AML-193 (cell line): ENCODE measurements at places on chromosomes 7 and 10.

DNA sequence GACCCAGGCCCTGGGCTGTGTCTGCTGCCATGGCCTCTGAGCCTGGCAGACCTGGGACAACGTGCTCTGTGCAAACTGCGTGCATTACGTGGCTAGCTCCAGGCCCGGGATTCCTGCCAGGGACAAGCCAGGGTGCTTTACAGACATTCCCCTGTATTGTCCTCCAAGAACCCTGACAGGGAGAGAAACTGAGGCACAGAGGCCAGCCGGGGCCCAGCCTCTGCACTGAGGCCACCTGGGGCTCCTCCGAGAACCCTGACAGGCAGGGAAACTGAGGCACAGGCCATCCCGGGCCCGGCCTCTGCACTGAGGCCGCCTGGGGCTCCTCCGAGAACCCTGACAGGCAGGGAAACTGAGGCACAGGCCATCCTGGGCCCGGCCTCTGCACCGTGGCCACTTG lies 64.9 kb downstream of the CFAP46 start:
- no peak for DNase-seq

DNA sequence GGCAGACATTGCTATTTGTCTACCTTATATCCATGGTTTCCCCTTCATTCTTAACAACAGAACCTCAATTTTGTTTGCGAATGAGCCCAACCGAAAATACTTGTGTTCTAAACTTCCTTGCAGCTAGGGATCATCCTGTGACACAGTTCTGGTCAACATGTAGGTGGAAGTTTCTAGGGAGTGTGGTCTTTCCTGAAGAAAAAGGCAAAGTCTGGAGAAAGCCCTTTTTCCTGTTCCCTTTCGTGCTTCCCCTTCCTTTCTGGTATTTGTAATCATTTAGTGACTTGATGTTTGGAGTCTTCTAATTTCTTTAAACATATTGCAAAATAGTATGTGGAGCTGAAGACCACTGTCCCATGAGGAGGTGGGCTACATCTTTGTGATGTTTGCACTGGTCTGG lies 2.9 kb upstream of the IFRD1 start:
- no peak for DNase-seq

DNA sequence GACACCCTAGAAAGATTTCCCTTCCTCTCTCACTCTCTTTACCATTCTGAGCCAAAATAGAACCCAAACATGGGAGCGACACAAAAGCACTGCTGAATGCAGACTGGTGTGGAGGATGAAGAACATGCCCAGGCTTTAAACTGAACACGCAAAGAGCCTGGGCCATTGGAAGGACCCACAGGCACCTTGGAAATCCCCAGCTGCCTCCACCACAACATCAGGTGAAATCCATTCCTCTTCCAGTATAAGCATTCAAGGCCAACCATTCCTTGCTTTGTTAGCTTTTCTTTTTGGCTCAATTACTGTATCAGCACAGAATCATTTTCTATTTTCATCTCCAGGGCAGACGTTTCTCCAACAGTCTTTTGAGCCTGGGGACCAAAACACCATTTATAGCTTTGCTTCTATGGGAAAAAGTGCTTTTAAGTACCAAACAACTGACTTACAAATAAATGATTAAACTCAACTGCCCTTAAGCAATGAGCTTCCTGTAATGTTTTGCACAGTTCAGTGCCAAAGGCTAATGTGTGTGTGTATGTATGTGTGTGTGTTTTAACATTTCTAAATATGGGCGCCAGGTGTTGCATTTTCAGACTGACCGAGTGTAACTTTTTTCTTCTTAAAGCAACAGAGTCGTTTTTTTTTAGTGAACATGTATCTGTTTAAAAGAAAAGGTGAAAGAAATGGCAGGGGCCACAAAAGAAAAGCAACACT lies 16.2 kb upstream of the BLNK start:
- peak; percentile 40 for DNase-seq

DNA sequence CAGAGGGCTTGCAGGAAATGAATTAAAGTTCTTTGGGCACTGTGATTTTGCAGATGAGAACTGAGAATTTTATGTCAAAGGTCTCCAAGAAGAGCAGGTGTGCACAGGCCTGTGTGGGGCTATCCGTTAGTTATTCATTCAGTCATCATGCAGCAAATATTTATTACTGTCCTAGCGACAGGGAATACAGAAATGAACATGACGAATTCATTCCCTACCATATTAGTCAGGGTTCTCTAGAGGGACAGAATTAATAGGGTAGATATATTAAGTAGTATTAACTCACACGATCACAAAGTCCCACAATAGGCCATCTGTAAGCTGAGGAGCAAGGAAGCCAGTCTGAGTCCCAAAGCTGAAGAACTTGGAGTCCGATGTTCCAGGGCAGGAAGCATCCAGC lies 2.9 kb upstream of the MMP21 start:
- DNase-seq: no peak

- DNase-seq: no peak
Observed at GRCh38 chr10:96610817-96611216, 24.0 kb upstream of the TM9SF3 start.

GRCh38 chr10:75074711-75075445 lies 36.6 kb upstream of the SAMD8 start:
- no peak for DNase-seq

- DNase-seq: no peak
Observed at GRCh38 chr10:93079663-93080349, 6.1 kb downstream of the CYP26A1 start.

DNA sequence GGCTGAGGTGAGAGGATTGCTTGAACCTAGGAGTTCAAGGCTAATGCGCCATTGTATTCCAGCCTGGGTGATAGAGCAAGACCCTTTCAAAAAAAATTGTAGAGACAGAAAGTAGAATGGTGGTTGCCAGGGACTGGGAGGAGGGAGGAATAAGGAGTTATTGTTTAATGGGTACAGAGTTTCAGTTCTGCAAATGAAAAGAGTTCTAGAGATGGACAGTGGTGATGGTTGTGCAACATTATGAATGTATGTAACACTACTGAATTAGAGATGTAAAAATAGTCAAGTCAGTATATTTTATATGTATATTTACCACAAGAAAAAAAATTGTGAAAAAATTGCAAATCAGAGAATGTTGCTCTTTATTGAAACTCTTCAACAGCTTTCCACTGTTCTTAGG lies 266.5 kb upstream of the NPY start:
- no peak for DNase-seq

DNA sequence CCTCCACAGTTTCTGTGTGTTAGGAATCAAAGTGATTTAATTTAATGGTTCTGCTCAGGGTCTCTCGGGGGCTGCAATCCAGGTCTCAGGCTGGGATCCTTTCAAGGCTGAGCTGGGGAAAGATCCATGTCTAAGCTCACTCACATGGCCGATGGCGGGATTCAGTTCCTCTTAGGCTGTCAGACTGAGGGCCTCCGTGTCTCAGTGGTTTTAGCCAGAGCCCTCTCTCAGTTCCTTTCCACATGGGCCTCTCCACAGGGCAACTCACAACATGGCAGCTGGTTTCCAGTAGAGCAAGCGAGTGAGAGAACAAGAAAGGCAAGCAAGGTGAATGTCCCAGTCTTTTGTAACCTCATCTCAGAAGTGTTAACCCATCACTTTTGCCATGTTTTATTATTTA lies 26.9 kb downstream of the CAV1 start:
- DNase-seq: no peak

DNA sequence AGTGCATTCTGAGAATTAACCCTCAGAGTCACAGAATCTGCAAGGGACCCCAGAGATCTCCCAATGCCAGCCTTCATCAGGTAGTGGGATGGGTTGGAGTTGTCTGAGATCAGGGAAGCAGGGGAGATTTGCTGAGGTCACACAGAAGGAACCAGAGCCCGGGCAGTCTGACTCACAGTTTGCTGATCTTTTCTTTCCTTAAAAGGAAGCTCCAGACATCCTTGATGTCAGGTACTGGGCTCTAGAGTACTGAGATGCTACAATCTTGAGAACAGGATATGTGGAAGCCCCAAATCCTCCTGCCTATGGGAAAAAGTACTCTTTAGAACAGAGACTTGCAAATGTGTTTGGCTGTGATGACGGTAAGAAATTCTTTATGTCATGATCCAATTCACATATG lies 706 bp downstream of the TBATA start:
- DNase-seq: no peak
